T1000 (cell line): ENCODE measurements at places on chromosomes 13 and 19.

DNA sequence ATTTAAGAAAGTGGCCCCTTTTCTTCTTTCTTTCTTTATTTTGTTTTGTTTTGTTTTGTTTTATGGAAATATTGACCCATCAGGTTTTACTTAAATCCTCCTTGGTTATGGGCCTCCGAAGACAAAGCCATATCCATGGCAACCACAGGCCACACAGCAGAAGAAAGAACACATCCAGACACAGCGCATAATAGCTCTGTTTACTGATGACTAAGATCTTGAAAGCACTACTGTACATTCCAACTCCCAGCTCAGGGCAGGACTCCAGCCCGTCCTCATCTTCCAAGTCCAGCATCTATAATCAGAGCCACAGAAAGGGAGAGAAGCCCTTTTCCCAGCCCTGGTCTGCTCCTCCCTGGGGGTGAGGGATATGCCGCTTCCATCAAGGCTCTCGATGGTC is 84.3 kb downstream of the NUFIP1 start:
- DNase-seq: peak; percentile 3

DNA sequence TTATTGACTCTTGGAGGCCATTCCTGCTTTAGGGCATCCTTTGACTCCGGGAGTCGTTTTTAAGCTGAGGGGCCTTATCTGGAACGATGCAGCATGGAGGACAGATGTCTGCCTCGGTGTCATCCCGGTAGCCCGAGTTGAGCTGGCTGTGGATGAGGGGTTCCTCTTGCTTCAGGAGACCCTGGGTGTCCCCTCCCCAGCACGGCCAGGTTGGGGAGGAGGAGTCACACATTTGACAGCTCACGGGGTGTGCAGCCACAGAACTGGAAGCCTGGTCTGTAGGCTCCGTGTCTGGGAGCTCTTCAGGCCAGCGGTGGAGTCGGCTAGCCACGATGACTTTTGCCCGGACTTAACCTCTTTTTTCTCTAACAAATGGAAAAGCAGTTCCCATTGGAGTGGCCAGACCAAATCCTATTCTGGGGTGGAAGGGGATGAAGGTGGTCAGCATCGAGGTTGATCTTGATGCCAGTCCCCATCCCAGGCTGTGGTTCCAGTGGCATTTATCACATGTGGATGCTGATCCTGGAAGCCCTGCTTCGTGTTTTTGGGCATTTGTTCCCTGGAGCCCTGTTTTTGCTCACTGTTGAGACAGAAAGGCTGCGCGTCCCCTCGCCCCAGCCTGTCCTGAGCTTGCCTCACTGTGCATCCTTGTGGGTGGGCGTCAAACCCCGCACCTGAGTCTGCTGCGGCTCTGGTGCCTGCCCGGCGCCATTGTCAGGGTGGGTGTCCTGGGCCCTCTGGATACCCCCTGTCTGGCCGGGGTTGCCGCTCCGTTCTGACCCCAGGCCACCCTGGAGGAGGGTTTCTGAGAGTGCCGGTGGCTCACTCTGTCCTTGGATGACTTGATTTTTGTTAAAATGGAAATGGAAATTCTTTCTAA is 12.0 kb downstream of the TFDP1 start:
- DNase-seq: no peak

GRCh38 chr19:54660964-54661363 is 1.8 kb upstream of the LILRB4 start:
- no peak for DNase-seq

DNA sequence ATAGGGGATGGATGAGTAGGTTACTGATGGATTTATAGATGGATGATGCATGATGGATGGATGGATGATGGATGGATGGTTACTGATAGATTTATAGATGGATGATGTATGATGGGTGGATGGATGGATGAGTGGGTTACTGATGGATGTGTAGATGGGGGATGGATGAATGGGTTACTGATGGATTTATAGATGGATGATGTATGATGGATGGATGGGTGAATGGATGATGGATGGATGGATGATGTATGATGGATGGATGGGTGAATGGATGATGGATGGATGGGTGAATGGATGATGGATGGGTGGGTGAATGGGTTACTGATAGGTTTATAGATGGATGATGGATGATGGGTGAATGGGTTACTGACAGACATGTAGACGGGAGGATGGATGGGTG is 6.3 kb upstream of the C2CD4C start:
- no peak for DNase-seq

DNA sequence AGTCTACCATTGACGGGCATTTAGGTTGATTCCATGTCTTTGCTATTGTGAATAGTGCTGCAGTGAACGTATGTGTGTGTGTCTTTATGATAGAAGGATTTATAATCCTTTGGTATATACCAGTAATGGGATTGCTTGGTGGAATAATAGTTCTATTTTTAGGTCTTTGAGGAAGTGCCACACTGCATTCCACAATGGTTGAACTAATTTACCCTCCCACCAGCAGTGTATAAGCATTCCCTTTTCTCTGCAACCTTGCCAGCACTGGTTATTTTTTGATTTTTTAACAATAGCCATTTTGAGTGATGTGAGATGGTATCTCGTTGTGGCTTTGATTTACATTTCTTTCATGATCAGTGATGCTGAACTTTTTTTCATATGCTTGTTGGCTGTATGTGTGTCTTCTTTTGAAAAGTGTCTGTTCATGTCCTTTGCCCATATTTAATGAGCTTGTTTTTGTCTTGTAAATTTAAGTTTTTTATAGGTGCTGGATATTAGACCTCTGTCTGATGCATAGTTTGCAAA is 37.5 kb downstream of the RFC3 start:
- no peak for DNase-seq
